Inflammatory macrophage (primary cell): ENCODE measurements at places on chromosomes 11 and 22.

GRCh38 chr11:64089493-64089892 is 53.8 kb downstream of the FLRT1 start:
- no peak for DNase-seq

- DNase-seq, result peak; percentile 52
Measured at GRCh38 chr11:65224930-65225278, 36.9 kb upstream of the POLA2 start.

DNA sequence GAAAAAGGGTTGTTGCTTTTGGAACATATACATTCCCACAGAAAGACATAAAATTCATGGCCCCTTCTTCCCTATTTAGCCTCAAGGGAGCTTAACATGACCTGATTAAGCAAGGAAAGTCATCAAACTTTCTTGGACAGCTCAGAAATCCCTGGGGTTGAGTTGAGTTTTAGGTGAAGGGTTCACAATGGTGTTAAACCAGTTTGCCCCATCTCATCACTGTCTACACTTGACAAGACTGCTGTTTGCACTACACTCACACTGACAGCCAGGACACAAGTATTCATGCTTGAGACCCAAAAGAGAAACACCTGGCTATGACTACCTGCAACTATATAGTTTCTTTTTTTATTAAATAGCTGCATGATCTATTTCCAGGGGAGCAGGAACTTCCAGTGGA is 209.8 kb upstream of the TMEM45B start:
- DNase-seq, result no peak

- DNase-seq, result no peak
Measured at GRCh38 chr22:26671317-26672059, 14.1 kb downstream of the MIAT start.

DNA sequence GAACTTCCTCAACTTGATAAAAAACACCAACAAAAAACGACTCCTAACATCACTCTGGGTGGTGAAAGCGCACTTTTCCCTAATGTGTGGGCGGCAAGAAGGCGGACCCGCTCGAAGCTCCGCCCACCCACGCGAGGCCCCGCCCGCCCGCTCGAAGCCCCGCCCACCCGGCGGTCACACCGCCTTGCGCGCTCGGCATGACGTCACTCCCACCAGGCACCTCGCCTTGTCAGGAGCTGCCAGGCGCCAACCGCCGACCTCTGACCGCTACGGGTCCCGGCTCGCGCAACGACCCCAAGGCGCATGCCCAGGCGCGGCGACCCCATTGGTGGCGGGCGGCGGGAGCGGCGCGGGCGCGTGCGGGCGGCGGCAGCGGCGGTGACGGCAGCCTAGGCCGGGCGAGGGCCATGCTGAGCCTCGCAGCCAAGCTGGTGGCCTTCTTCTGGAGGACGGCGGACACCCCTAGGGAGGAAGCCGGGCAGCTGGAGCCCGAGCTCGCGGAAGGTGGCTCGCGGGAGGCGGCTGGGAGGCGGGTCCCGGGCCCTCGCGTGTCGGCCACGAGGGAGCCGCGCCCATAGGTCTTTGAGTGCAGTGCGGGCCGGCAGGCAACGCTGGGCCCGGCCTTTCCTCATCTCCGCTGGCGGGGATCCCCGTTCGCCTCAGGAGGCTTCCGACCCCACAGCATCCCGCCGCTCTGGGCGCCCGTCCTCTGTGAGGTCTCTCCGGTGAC is at the start of gene MOV10L1:
Gene MOV10L1, plus strand, starts transcription at position 325 of the 730 bp plus-strand sequence. Its CDS starts 83 bp downstream, at position 408.
- DNase-seq, result peak; percentile 72

GRCh38 chr11:93719310-93719709 is 22.0 kb downstream of the TAF1D start:
- DNase-seq, result no peak

DNA sequence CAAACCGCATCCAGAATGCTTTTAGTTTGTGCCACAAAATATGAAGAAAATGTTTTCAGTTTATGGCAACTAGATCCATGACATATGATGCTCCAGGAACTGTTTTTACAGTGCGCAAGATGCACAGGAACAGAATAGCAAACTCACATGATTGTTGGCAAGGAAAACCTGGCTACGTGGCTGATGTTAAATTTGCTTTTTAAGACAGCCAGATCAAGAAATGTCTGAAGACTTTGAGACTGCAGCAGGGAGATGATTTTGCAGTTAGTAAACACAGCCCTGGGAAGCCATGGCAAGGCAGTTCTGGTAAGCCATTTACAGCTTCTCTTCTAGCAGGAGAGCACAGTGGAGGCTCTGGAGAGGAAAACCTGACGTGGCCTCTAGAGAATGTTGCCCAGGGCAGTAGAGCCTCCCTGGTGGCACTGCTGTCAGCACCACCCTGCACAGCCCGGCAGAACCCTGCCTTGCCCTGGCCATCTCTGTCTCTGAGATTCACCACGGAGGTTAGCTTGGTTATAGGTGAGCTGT is 69.8 kb upstream of the TNRC6B start:
- peak; percentile 2 for DNase-seq

DNA sequence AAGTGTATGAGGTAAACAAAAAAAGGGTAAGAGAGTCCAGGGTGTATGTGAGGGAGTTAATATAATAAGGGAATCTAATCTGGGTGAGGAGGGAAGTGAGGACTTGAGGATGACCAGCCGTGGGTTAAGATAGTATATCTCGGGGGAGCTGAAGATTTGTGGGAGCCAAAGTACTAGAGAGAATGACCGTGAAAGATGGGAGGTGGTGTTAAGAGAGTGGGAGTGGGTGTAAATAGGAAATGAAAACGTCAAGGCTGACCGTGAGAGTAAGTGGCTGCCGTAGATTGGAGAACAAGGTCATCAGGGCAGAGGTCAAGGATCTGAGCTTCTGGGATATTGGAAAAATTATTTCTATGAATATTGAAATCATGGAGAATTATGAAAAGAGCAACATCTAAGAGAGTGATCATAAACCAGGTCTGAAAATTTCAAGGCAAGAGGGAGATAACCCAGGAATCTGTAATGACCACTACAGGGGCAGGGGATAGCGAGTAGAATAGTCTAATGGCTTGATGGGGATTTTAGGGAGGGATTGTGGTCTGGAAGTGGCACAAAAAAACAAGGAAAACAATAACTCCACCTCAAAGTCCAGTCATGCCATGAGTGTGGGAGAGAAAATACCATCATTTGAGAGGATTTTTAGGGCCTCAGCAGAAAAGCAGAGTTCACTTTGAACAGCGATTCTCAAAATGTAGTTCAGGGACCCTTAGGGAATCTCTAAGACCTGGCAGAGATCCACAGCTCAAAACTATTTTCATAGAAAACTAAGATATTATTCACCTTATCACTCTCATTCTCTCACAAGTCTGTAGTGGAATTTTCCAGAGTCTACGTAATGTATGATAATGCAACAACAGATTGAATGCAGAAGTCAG is 72.0 kb downstream of the PRR5L start:
- no peak for DNase-seq

DNA sequence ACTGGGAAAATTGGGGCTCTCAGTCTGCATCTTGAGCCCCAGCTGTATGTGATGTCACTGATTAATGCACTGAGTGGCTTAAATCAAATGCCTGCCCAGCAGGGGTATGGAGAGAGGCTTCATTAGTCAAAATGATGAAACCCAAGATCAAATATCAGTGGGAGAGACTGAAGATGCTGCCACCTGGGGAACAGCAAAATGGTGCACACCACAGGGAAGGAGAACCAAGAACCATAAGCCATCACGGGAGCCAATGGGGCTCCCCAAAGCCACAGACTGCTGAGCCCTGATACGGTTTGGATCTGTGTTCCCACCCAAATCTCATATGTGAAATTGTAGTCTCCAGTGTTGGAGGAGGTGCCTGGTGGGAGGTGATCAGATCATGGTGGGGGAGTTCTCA is 85.6 kb downstream of the CTTN start:
- DNase-seq, result no peak

DNA sequence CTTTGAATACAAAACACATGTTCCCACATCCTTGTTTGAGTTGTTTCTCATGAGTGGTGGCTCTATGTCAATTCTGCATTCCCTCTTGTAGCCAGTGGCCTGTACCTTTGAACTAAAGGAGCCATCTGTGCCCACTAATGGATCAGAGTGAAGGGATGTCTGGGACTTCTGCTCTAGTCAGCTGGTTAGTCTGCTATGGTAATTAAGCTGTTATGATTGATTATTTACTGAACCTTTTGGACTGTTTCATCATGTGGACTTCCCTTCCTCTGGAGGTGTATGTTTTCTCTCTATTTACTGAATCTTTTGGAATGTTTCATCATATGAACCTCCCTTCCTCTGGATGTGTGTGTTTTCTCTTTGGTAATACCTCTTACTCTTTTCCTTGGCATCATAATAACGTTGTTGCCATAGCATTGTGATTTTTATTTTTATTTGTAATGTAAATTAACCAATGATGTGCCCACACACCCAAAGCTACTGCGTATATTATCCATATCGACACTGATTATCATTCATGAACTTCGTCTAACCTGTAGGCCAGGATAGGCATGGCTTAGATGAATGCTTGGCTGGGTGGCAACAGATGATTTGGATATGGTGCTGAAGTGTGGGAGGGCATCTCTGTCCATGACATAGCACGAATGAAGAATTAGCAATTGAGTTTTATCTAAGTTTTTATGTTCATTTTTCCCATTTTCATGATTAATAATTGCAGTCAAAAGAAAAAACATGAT is 112.3 kb upstream of the SORL1-AS1 start:
- DNase-seq, result no peak

DNA sequence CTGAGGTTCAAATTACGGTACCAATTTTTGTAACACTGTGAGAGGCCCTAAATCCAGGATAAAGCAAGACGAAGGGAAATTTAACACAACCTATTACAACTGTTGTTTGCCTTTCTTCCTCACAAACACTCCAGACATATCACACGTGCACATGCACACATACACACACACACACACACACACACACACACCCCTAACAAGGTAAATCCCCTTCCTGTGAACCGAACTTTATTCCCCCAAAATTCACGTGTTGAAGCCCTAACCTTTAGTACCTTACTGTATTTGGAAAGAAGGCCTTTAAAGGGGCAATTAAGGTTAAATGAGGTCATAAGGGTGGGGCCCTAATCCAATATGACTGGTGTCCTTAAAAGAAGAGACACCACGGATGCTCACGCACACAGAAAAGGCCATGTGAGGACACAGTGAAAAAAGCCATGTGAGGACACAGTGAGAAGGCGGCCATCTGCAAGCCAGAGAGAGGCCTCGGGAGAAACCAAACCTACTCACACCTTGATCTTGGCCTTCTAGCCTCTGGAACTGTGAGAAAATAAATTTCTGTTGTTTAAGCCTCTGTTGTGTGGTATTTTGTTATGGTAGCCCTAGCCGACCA is 1.8 kb downstream of the SERGEF start:
- no peak for DNase-seq

DNA sequence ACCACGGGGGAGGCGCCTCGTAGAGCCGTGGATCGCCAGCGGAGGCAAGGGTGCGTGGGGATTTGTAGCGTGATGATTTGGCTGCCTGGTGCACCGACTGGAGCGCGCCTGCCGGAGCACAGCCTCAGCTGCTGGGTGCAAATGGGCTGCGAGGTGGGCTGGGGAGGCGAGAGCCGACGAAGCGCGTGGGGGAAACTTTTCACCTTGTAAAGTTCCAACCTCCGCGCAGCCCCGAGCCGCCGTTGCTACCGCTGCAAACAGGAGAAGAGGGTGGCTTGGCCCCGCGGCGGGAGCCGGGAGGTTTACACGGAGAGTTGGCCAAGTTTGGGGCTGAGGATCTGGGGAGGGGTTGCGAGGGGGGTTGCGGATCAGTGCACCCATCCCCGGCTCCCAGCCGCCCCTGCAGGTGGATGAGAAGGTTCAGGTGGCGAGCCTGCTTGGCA is 528 bp downstream of the FAT3 start:
- DNase-seq, result no peak

- DNase-seq, result no peak
Measured at GRCh38 chr11:47071341-47071740, 105.3 kb downstream of the ARFGAP2 start.

- DNase-seq, result no peak
Measured at GRCh38 chr11:46886211-46886610, 32.1 kb downstream of the LRP4 start.
